ENCODE measurements at places on chromosomes 1 and 21.
A peak's percentile ranks its signal among the peaks of the same experiment; 100 is the strongest.

DNA sequence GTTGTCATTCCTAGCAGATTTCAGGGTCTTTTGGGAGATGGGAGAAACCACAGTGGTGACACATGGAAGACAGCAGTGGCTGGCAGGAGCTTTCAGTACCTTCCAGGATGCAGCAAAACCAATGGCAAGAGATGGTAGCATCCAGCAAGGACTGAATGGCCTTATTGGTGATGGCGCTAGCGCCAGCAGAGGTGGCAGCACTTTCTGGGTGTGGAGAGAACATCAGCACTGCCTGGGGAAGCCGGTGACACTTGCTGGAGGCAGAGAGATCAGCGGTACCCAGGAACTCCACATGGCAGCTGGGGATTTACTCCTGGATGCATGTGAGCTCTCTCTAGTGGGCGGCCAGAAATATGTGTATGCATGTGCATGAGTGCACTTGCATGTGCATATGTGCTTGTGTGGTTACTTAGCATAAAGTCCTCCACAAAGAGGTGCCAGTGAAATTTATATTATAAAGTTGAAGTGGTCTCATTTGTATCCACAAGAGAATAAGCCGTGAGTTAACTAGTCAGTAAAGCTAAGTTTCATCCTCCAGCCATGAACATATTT, 364.7 kb downstream of the LMX1A start:
- DNase-seq: no peak

GRCh38 chr1:204127597-204128242, 24.1 kb downstream of the ETNK2 start:
- DNase-seq: peak; percentile 46

DNA sequence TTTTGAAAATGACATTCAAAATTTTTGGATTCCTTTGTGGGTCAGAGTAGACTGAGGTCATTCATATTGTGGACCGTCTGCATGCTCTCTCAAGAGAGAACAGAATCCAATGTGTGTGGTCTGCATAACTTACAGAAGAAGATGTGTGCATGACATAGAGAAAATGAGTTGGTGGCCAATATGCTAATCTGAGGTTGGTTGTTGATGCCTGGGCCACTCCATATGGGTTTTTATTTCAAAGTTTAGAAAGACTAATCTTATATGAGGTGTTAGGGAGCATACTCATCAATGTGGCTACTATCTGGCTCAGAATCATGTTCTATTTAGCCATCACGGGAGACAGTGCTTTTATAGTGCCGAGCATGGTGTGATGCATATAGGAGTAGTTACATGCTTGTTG, 18.2 kb downstream of the NTNG1 start:
- DNase-seq: no peak

- DNase-seq: no peak
Observed at GRCh38 chr21:41234569-41234968, 66.6 kb downstream of the BACE2 start.

Data from breast epithelium (tissue), 4 donors.